AG08395 (cell line): ENCODE measurements at places on chromosomes 2 and 18.

GRCh38 chr2:118151831-118152230, 63.6 kb downstream of the INSIG2 start:
- DNase-seq = no peak

- DNase-seq = peak; percentile 55
Measured at GRCh38 chr18:28115149-28115550, 61.8 kb downstream of the CDH2 start.

GRCh38 chr18:67776929-67777328, 260.4 kb upstream of the DSEL start:
- no peak for DNase-seq

DNA sequence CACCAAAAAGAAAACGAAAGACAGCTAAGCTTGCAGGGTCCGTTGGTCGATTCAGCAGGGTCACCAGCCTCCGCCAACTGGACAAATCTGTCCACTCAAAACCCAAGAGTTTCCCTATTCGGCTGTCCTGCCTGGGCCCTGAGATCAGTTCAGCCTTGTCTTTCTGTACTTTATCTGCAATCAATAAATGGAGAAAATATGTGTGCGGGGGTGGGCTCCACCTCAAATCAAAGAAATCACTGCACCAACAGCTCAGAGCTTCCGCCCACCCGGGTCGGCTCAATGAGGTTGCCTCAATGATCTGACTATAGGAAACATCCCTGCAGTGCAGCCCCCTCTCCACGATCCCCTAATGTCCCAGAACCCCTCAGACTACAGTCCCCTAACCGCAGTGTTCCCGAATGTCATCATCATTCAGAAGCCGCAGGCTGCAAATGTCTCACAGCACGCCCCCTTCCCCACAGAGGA, 447 bp downstream of the GGCX start:
- DNase-seq = no peak

- DNase-seq = no peak
Measured at GRCh38 chr2:237911363-237912017, 52.1 kb downstream of the RAMP1 start.

DNA sequence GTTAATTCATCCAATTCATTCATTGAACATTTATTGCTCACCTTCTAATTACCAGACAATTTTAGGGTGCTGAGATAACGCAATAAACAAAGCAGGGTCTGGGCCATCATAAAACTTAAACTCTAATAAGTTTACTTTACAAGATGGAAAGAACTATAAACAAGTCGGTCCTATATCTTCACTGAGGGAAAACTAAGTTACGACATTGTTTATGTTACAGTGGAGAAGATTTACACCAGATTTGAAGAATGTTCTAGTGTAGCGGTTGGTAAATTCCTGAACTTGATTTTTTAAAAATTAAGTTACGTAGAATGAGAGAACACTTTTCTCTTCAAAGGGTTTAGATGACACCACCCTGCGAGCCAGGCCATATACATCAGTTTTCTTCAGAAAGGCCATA, 20.7 kb upstream of the FRZB start:
- DNase-seq = no peak

DNA sequence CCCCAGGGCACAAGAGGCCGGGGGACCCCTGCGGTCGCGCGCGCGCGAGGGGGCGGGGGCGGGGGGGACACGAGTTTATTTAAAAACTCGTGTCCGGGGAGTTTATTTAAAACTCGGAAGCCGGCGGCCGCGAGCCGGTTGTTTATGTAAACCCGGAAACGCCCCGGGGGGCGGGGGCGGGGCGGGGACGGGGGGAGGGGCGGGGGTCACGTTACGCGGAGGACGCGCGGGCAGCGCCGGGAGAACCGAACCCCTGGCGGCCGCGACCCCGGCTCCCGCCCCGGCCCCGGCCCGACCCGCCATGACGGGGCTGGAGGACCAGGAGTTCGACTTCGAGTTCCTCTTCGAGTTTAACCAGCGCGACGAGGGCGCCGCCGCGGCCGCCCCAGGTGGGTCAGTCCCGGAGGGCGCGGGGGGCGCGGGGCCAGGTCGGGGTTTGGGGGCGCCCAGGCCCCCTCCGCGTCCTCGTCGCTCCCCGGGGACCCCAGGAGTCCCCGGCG, 4.4 kb downstream of the NFATC1 start:
- DNase-seq = peak; percentile 57
